ENCODE measurements at places on chromosomes 7 and 10.

- no peak for DNase-seq
These were observed 568 bp upstream of the MEOX2 start for GRCh38 chr7:15686957-15687545.

- no peak for DNase-seq
These were observed 362.9 kb downstream of the KIF20B start for GRCh38 chr10:90064295-90064694.

- no peak for DNase-seq
These were observed 47.8 kb upstream of the NKX2-3 start for GRCh38 chr10:99484626-99485581.

GRCh38 chr7:67022511-67022910, 25.9 kb downstream of the TYW1 start:
- DNase-seq = no peak

- DNase-seq = no peak
These were observed 73.0 kb upstream of the LEP start for GRCh38 chr7:128167791-128168666.

- no peak for DNase-seq
These were observed 130.5 kb upstream of the ANKRD30A start for GRCh38 chr10:36994886-36995285.

- DNase-seq = no peak
These were observed 7.0 kb downstream of the NFKB2 start for GRCh38 chr10:102402512-102402896.

DNA sequence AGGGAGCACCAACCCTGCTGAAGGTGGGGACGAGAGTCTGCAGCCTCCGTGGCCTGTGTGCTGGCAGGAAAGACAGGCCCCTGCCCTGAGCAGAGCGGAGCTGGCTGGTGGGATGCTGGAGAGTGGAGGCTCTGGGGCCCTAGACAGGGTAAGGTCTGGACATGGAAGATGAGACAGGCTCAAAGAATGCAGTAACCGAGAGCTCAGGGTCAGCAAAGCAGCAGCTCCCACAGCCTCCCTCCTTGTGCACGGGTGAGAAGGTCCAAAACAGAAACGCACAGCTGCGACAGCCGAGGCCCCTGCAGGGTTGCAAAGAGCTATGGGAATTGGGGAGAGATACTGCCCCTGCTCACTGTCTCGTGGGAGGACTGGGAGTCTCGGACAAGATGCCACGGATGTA, 80.5 kb downstream of the TNS3 start:
- DNase-seq = no peak

- DNase-seq = no peak
These were observed 13.3 kb downstream of the CYP2W1 start for GRCh38 chr7:996079-996872.

GRCh38 chr7:157645539-157645938, 308.7 kb downstream of the DNAJB6 start:
- DNase-seq = no peak

Measured in vagina (tissue), 2 donors.